Stimulated activated CD8-positive, alpha-beta memory T cell treated with anti-CD3 and anti-CD28 coated beads, Interleukin-12 subunit alpha, Interleukin-12 subunit beta, amount 100 ng/mL, for 1 hour (primary cell): ENCODE measurements at places on chromosomes 4 and X.

DNA sequence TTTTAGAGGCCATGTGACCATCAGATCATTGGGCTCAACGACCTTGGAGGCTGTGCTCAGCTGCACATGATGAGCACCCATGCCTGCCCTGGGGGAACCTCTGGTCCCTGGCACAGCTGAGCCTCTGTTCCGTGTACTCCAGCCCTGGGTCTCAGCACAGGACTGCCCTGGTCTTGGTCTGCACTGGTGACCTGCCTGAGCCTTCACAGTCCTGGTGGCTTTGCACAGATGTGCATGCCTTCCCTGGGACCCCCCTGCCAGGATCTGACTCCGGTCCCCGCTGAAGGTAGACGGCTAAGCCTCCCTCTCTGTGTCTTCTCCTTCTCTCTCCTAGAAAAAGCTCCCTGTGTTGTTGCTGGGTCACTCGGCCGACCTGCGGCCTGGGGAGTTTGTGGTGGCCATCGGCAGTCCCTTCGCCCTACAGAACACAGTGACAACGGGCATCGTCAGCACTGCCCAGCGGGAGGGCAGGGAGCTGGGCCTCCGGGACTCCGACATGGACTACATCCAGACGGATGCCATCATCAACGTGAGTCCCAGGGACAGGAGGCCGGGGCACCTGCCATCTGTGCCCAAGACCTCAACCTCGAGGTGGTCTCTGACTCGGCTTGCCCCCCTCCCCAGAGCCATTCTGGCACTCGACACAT is 21.6 kb downstream of the HTRA3 start:
- DNase-seq, result no peak

- no peak for DNase-seq
These were observed at the start of gene DCLK2 for GRCh38 chr4:150078041-150078578. TSS of gene DCLK2 (plus strand) at chr4:150078445. CDS start at chr4:150079028, 583 bp downstream.

- DNase-seq, result no peak
These were observed 72.3 kb upstream of the EFHC2 start for GRCh38 chrX:44415639-44416386.

DNA sequence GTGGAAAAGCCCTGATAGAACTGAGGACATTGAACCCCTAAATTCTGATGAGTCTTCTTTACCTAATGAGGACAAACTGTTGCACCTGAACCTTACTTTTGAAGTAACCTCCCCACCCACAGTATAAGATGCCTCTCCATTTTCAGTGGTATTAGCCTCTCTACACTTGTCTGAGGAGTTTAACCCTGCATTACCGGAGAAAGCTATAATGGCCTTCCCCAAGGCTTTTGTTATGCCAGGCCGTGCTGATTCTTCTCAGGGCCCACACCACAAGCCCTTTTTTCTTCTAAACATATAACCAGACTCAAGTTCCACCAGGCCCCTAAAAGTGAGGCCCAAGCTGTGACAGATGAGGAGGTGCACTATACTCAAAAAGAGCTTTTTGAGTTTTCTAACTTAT is 345.8 kb upstream of the GRID2 start:
- no peak for DNase-seq

DNA sequence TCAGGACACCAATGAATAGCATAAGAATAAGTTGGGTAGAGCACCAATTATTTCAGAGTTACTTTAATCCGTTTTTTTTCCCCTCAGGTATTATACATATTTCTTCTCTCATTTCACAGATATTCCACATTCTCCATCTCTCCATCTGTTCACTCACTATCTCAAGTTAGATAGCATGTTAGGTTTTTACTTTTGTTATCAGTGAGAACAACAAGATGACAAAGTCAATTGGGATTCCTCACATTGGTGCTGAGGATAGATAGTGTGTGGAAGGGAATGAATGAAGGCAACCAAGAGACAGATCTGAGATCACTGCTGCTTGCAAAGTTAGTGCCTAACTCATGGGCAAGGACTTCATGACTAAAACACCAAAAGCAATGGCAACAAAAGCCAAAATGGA is 112.0 kb upstream of the ETNPPL start:
- DNase-seq, result no peak

DNA sequence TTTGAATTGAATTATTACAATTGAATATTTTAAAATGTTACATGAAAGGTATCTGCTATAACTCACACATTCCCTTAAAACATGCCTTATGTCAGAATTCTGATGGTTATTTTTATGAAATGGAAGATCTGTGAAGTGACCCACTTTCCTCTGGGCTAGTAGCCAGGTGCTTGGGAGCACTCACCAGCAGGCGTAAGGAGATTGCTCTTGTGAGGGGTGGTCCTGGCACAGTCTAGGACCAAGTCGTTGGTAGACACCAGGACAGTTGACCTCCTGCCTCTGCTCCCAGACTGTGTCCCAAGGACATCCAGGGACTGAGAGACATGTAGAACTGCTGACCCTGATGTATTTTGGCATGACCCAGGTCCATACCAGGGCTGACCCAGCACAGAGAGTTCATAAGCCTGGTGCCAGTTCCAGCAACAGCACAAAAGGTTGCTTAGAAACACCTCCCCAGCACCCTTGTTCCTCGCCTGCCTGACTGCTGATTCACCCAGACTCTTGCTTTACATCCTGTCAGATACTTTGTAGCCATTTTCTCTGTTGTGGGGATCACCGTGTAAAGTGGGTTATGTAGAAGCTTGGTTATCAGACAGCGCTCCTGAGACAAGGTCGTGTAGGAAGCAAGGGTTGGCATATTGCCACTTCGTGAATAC is 48.5 kb downstream of the NELFA start:
- no peak for DNase-seq

DNA sequence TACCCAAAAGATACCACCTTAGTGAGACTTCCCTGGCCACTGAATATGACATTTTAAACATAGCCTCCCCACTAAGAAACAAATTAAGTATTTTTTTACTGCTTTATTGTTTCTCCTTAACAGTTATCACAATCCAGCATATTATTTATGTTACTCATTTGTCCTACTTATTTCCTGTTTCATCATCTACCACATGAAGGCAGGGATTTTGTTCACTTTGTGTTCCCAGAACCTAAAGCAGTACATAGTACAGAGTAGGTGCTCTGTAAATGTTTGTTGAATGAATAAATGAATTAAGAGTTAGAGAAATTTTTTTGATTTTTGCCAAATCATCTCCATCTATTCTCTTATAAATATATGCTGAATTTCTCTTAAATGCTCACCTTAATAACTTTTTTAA is 318.4 kb upstream of the GIMD1 start:
- no peak for DNase-seq

DNA sequence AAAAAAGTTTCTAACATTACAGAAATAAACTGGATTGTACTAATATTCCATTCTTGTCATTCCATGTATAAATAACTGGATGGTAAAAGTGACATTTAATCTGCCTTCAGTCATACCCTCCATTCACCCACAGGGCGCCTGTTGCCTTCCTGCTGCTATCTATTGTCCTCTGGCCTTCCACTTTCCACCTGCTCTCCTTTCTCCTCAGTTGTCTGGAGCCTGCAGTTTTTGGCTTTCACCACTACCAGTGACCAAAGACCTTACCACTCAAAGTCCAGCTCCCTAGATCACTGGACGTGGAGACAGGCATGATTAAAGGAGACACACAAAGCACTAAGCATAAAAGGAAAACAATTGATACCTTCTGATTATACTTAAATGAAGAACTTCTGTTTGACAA is 46.2 kb upstream of the NHS start:
- DNase-seq, result no peak

- no peak for DNase-seq
These were observed 38.5 kb downstream of the MAGEB5 start for GRCh38 chrX:26254436-26254835.

- no peak for DNase-seq
These were observed 339.1 kb downstream of the PAPSS1 start for GRCh38 chr4:107380836-107381438.

DNA sequence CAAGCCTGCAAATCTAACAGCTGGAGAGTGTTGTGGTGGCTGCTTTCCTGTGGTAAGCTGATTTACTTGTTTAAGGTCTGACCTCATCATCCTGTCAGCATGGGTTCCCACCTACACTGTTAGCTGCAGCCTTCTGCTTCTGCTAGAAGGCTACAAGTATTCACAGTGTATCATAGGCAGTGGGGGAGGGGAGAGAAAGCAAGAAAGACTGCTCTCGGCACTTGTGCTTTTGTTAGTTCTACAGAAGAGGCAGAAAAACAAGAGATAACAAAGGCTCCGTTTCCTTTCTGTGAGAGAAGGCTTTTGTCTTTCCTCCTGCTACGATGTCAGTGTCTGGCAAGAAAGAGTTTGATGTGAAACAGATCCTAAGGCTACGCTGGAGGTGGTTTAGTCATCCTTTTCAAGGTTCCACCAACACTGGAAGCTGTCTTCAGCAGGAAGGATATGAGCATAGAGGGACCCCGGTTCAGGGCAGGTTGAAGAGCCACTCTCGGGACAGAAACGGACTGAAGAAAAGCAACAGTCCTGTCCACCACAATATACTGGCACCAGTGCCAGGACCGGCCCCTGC is at the start of gene KLHL4:
Gene KLHL4 (plus strand): TSS at position 232 of the 571 bp plus-strand sequence. CDS start 92 bp downstream, at position 324.
- DNase-seq, result no peak

DNA sequence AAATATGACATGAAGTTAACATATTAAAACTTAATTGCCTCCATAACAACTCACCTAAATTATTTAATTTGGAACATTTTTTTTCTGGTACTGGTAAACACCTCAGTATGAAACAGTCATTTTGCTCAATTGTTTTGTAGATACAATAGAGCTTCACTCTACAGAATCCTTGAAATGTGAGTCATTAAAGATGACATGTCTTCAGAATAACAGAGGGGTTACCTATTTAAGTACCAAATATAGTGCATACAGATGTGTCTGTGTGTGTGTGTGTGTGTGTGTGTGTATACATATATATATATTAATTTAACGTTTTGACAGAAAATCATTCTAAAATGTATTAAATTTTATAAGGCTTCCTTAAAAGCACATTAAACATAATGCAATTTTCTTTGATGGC is 297.6 kb downstream of the INPP4B start:
- no peak for DNase-seq
